PC-9 (cell line): ENCODE measurements at places on chromosomes 3 and 15. TPM values are rescaled to one million over a fixed set of nuclear protein-coding genes. Genes with fewer than 3 reads are reported as not detected.

- no peak for DNase-seq
Measured at GRCh38 chr15:69845159-69845558, 252.6 kb downstream of the TLE3 start.

DNA sequence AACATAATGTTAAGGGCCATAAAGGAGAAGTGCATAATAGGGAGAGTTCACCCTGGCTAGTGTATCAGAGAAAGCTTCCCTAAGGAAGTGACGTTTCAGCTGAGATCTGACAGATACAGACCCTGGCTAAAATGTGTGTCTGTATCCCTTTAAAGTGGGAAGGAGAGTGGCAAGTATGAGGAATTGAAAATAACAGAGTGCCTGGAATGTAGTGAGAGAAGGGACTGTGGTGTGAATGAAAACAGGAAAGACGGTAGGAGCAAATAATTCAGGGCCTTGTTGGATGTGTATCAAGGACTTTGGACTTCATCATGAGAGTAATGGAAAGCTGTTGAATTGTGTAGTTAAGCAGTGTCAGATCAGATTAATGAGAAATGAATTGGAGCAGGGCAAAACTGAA, 30.5 kb downstream of the NEO1 start:
- no peak for DNase-seq

GRCh38 chr3:50536471-50537180, 30.9 kb downstream of the C3orf18 start:
- no peak for DNase-seq

DNA sequence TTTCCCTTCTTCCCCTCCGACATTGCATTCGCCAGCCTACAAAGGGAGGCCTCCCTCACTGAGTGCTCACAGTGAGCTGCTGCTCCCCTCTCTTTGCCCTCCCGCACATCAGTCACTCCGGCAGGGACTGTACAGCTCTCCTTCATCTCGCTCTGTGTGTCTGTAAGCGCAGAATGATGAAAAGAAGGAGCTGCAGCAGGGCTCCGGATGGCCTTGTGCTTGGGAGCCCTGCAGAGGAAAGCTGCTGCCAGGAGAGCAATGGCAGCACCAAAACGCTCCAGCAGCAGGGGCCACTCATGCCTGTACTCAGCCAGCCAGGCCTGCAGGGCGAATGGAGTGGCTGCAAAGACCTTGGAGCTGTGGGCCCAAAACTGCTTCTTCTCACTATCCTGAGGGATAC, 107.0 kb upstream of the NSMCE3 start:
- no peak for DNase-seq

DNA sequence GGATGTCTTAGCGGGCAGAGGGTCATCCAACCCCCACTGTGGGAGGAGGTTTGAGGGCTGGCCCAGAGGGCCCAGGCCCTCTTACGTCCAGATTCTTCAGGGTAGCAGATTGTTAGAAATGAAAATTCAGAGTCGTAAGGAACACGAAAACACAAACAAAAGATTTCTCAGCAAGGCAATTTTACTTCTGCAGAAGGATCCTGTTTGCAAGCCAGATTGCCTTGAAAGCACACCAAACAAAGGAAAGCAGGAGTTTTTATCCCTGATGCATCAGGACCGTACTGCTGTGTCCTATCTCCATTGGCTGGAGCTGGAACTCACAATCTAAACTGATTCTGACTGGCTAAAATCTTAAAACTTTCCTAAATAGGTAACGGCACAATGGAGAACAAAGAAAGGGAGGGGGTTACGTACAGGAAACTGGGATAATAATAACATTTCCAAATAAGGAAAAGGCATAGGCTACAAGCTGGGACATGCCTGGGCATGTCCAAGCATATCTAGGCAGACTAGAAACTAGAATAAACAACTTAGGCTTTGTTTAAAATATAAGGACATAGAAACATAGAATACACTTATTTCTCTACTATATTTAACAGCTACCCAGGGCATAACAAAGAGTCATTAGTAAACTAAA, 97.3 kb upstream of the C2CD4B start:
- no peak for DNase-seq

DNA sequence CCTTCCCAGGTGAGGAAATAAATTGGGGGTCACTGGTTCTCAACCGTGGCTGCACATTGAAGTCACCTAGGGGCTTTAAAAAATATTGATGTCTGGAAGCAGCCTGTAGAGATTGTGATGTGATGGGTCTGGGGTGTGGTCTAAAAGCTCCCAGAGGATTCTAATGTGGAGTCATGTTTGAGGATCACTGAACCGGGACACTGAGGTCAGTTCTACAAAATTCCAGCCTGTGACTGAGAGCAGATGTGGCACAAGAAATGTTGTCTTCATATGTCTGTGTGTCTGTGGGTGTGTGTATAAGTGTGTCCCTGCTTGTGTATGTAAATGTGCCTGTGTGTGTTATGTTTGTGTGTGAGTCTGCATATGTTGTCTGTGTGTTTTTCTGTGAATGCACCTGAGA, 79.9 kb downstream of the TLE3 start:
- no peak for DNase-seq

GRCh38 chr3:58036293-58037032, 28.2 kb downstream of the FLNB start:
- DNase-seq = no peak

Gene ARNT2
- 1.1 and 4.3 TPM in 2 replicates for total RNA-seq
